Upper lobe of right lung (tissue), 1 donor: ENCODE measurements at places on chromosomes 12 and 14. TPM values are rescaled to one million over a fixed set of nuclear protein-coding genes. Genes with fewer than 3 reads are reported as not detected.

IL22 gene
- not detected for total RNA-seq

TAMALIN gene
- 199 TPM for total RNA-seq

RNASE7 gene
- total RNA-seq, result not detected

UBE3B gene
- total RNA-seq, result 39.1 TPM

DNA sequence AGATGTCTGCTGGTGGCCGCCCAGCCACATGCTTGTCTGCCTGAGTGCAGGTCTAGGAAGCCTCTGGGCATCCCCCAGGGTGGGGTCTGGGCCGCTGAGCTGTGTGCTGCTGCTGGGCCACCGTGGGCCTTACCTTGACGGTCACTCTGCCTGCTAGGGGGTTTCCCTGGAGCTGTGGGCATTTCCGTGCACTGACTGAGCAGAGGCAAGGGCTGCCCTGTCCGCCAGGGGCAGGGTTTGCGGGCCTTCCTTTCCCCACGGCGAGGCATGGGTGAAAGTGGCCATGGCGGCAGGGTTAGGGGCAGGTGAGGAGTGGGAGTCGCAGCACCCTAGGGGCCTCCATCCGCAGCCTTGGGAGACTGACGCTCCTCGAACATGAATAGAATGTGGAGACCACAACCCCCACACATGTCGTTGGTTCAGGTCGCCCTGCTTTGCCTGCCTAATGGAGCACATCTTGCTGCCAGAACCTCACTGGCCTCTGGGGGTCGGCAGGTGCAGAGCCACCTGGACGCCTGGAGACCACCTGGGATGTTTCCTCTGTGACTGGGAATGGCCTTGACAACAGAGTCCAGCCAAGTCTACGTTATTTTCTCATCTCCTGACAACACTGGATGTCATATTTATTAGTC lies 2.5 kb downstream of the ZBTB42 start:
- H3K27ac ChIP-seq, result no peak overlapping the region
- H3K4me1 ChIP-seq, result peaks cover 24% of the 10 kb centered on the region
- DNase-seq, result no peak
- no peaks in the 10 kb centered on the region for H3K27me3 ChIP-seq
- no peak overlapping the region for H3K4me3 ChIP-seq
- H3K36me3 ChIP-seq, result no peaks in the 10 kb centered on the region

DNA sequence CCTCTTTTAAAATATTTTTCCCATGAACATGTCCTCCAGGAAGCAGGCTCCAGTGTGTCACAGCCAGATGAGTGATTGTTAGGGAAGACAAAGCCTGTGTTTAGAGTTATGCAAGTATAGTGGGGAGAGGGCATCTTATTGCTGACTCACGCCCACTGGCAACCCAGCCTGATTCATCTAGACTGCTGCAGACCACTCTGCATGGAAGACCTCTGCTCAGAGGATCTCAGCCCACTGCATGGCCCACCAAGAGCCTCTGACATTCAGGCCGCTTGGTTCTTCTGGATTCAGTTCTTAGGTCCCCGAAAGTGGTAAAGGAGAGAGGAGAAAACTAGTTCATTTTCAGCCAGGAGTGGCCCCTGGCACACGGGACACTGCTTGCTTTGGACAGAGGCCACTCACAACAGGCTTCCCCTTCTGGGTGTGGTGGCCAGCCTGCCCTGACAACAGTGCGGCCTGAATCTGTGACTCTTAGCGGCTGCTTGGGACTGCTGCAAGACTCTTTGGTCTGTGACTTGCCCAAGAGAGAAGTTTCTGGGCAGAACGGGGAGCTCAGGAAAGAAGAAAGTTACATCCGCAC lies 266.3 kb downstream of the ZFP36L1 start:
- no peak overlapping the region for H3K4me3 ChIP-seq
- peaks cover 20% of the 10 kb centered on the region for H3K4me1 ChIP-seq
- H3K27me3 ChIP-seq, result no peaks in the 10 kb centered on the region
- peak; percentile 78 for DNase-seq
- H3K36me3 ChIP-seq, result no peaks in the 10 kb centered on the region

- H3K36me3 ChIP-seq, result no peaks in the 10 kb centered on the region
- no peak for DNase-seq
- H3K27me3 ChIP-seq, result no peaks in the 10 kb centered on the region
- H3K4me3 ChIP-seq, result no peak overlapping the region
- H3K27ac ChIP-seq, result no peak overlapping the region
Measured at GRCh38 chr12:83172866-83173649, 486.4 kb downstream of the TMTC2 start.

GRCh38 chr12:132541200-132541599 lies 51.2 kb downstream of the FBRSL1 start:
- no peaks in the 10 kb centered on the region for H3K4me1 ChIP-seq
- H3K27me3 ChIP-seq, result no peaks in the 10 kb centered on the region
- H3K27ac ChIP-seq, result no peak overlapping the region
- no peak for DNase-seq

TAS2R14 gene
- total RNA-seq, result 2.5 TPM

- no peak overlapping the region for H3K4me3 ChIP-seq
- H3K4me1 ChIP-seq, result no peaks in the 10 kb centered on the region
- no peak for DNase-seq
- no peaks in the 10 kb centered on the region for H3K27me3 ChIP-seq
- no peaks in the 10 kb centered on the region for H3K36me3 ChIP-seq
Measured at GRCh38 chr14:51884086-51884927, 23.9 kb downstream of the GNG2 start.

DNA sequence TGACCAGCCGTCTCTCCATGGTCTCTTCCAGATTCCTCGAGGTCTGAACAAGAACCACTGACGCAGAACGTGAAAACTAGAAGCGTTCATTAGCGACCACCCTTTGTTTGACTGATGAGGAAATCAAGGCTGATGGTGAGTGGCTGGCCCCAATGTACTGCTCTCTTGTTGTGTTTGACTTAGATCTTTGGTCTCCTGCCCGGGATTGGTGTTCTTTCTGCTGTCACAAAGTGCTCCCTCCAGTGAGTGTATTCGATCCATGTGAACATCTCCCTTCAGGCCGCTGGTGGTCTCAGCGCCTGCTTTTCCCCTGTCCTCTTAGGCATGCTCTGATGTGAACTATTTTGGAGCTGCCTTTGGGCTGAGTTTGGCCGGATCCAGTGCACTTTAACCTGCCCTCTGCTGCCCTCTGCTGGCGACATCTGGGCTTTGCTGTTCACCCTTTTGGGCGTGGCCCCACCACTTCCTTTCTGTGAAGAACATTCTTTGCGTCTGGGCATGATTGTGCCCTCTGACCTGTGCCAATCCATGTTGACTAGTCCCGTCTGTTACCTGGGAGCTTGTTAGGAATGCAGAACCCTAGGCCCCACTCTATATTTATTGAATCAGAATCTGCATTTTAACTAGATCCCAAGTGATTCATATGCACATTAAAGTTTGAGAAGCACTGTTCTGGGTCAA lies 279.1 kb downstream of the TTC6 start:
- H3K36me3 ChIP-seq, result no peaks in the 10 kb centered on the region
- peak; percentile 91 for DNase-seq

IAPP gene
- total RNA-seq, result not detected

DNA sequence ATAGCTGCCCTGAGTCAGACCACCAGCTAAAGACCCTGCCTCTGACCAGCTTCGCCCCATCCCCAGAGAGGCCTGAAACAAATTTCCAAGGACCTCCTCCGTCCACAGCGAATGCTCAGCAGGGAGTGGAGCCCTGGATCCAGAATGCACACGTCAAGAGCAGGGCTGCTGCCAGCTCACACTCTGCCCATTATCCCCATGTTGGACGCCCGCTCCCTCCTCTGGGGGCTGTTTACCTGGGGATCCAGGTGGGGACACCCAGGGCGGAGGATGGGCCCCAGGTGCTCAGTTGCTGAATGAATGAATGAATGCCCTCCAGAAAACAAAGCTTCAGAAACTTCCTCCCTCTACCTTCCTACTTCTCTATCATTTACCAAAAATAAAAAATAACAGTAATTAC lies 18.1 kb downstream of the BCL11B start:
- DNase-seq, result no peak
- H3K4me3 ChIP-seq, result no peak overlapping the region
- H3K36me3 ChIP-seq, result no peaks in the 10 kb centered on the region
- peaks cover 17% of the 10 kb centered on the region for H3K27me3 ChIP-seq
- no peak overlapping the region for H3K27ac ChIP-seq

DNA sequence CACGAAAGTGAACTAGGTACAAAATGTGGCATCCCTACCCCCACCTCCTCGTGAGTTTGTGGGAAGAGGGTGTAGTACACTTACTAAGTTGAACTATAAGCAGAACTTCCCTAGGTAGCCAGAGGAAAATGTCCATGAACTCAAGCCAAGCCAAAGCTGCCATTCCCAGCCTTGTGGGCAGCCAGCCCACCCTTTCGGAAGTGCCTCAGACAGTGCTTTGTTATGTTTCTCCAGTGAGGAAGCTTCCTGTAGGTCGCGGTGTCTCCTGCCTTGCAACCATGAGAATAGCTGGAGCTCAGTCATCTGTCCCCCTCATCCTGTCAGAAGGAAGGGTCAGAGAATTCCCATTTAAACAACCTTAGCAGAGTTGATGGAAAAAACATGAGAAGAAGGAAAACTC lies 266.9 kb downstream of the DUSP6 start:
- H3K4me1 ChIP-seq, result peaks cover 5% of the 10 kb centered on the region
- no peak for DNase-seq
- H3K27ac ChIP-seq, result no peak overlapping the region
- no peak overlapping the region for H3K4me3 ChIP-seq
- H3K27me3 ChIP-seq, result no peaks in the 10 kb centered on the region

LRRC10 gene
- total RNA-seq, result not detected

ANAPC7 gene
- total RNA-seq, result 45.1 TPM

DNA sequence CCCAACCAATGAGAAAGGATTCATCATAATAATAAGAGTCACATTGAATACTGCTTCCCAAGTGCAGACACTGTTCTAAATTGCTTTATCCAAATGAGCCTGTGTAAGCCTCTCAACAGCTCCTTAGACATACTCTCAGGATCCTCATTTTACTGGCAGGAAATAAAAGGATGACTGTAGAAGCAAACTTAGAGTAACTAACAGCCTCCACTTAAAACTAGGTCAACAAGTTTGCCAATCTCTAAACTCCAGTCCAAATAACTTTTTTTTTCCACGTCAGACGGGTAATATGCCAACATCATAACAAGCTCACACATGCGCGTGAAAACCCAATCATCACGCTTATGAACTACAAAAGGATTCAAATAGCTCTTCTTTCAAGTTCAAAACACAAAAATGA lies 15.3 kb upstream of the DPF3 start:
- H3K27ac ChIP-seq, result no peak overlapping the region
- H3K36me3 ChIP-seq, result no peaks in the 10 kb centered on the region
- DNase-seq, result no peak
- H3K27me3 ChIP-seq, result no peaks in the 10 kb centered on the region
- no peaks in the 10 kb centered on the region for H3K4me1 ChIP-seq

PRIMA1 gene
- total RNA-seq, result 1.9 TPM

- no peak for DNase-seq
- H3K4me3 ChIP-seq, result no peak overlapping the region
- H3K4me1 ChIP-seq, result peaks cover 21% of the 10 kb centered on the region
- no peaks in the 10 kb centered on the region for H3K36me3 ChIP-seq
- no peak overlapping the region for H3K27ac ChIP-seq
Measured at GRCh38 chr12:124651516-124652273, 84.3 kb upstream of the NCOR2 start.

DNA sequence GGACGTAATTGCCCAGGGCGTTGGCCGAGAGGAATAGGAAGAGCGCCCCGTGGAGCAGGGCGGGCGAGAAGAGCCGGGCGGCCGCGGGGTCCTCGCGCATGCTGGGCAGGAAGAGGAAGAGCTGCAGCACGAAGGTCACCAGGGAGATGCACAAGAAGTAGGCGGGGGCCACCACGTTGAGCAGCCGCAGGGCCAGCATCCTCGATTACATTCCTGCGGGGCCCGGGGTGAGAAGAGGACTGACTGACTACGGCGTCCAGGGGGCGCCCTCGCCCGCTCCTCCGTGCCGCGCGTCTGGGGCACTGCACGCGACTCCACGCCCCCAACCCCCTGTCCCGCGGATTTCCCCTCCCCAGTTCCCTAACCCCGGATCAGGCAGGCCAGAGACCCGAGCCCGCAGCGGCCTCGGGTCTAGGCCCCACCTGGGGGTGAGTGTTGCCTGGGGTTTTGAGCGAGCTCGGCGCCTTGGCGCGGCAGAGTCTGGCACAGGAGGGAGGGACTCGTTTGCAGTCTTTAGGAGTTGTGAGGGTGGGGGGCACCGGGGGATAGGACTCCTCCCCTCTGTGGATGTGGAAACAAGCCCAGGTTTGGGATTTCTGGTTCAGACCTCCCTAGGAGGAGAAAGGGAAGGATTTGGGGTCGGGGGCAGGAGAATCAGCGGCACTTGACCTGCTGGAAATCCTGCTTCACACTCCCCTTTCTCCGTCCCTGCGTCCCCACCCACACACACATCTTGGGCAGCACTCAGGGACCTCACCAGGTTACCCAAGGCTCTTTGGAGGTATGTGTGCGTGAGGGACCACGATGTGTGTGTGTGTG lies 1.8 kb downstream of the ZDHHC22 start:
- DNase-seq, result no peak
- peaks cover 93% of the 10 kb centered on the region for H3K27me3 ChIP-seq
- H3K4me1 ChIP-seq, result peaks cover 13% of the 10 kb centered on the region
- H3K27ac ChIP-seq, result no peak overlapping the region
- H3K4me3 ChIP-seq, result no peak overlapping the region

DNA sequence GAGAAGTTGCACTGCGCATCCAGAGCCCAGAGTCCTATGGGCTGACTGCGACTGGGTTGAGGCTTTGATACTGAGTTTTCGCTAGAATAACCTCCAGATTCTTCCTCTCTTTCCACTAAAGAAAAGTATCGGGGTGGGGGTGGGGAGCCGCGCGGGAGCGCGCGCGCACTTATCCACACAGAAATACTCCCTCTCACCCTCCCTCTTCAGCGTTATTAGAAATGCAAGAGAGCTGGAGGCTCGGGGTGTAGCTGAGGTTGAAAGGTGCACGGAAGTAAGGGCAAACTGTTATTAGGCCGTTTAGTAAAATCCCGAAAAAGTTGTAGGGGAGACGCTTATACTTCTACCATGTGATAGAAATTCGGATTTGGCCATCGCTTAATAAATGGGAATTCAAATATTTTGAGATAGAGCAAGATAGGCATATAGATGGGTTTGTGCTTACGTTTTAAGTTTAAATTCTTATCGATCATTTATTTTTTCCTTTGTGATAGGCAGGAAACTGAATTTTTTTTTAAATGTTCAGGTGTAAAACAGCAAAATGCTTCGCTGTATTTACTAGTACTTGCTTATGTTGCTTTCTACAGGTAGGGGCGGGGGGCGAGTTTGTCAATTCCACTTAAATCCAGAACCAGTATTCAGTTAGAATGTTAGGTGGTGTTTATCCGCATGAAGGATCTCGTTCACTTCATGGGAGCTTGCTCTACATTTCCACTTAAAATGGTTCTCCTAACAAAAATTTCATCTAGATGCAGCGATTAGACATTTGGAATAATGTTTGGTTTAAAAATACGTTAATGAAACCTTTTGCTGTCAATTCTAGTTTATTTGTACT lies 1.1 kb downstream of the ARHGAP5 start:
- H3K4me3 ChIP-seq, result peak overlapping the region; percentile 84
- peaks cover 10% of the 10 kb centered on the region for H3K4me1 ChIP-seq
- no peaks in the 10 kb centered on the region for H3K36me3 ChIP-seq
- peak overlapping the region; percentile 95 for H3K27ac ChIP-seq
- DNase-seq, result peak; percentile 68

GRCh38 chr12:13386323-13387039 lies 190.0 kb downstream of the EMP1 start:
- H3K27me3 ChIP-seq, result no peaks in the 10 kb centered on the region
- H3K36me3 ChIP-seq, result no peaks in the 10 kb centered on the region
- H3K4me3 ChIP-seq, result no peak overlapping the region
- H3K4me1 ChIP-seq, result peaks cover 9% of the 10 kb centered on the region
- H3K27ac ChIP-seq, result no peak overlapping the region
- DNase-seq, result no peak

GRCh38 chr14:22423958-22424357 lies 165.1 kb downstream of the DAD1 start:
- no peak overlapping the region for H3K4me3 ChIP-seq
- no peak for DNase-seq
- no peaks in the 10 kb centered on the region for H3K27me3 ChIP-seq
- H3K36me3 ChIP-seq, result no peaks in the 10 kb centered on the region

STXBP6 gene
- total RNA-seq, result 27.4 TPM
